ENCODE measurements at places on chromosomes 13 and 19. TPM values are rescaled to one million over a fixed set of nuclear protein-coding genes. Genes with fewer than 3 reads are reported as not detected.
A peak's percentile ranks its signal among the peaks of the same experiment; 100 is the strongest.

INSL3 gene
- 3.6 TPM for total RNA-seq

FGF14 gene
- total RNA-seq: not detected

DNA sequence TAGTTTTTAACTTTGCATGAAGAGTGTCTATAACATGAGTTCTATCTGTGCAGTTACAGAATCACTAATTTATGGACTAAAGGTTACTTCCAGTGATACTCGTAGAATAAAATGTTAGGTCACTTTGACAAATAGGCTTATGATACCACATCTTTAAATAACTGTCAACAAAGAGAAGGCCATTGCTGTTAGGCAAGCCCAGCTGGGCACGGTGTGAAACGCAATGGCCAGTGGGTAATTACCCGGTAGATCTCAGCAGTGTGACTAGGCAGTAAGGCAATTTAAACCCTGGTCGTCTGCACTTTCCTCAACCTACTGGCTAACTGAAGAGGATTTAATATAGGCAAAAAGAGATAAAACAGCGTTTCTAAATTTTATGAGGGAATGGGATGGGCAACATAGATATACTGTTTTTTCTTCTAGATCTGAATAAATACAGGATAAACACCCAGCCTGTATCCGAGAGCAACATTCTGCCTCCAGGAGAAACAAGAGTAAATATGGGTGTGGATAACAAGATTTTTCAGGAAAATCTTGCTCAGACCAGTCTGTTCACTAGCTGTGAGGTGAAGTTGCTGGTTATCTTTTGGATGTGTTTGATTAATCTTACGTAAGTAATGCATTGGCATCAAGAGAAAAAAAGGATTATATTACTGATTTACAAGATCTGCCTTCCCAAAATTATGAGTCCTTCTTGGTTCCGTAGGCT, 631.3 kb downstream of the EFNB2 start:
- H3K27me3 ChIP-seq: peaks cover 16% of the 10 kb centered on the region
- peaks cover 16% of the 10 kb centered on the region for H3K4me1 ChIP-seq
- no peak for DNase-seq
- no peak overlapping the region for H3K27ac ChIP-seq
- no peak overlapping the region for H3K4me3 ChIP-seq

- no peaks in the 10 kb centered on the region for H3K27me3 ChIP-seq
- DNase-seq: no peak
- H3K27ac ChIP-seq: no peak overlapping the region
- peaks cover 38% of the 10 kb centered on the region for H3K36me3 ChIP-seq
Measured at GRCh38 chr19:2180114-2180513, 16.4 kb downstream of the DOT1L start.

GRCh38 chr19:8209462-8210378, 550 bp downstream of the CERS4 start:
- peaks cover 2% of the 10 kb centered on the region for H3K36me3 ChIP-seq
- H3K27me3 ChIP-seq: no peaks in the 10 kb centered on the region
- H3K27ac ChIP-seq: peak overlapping the region; percentile 97
- peaks cover 40% of the 10 kb centered on the region for H3K4me1 ChIP-seq
- peak; percentile 79 for DNase-seq
